Psoas muscle (tissue), 8 donors: ENCODE measurements at places on chromosomes 2 and 18. TPM values are rescaled to one million over a fixed set of nuclear protein-coding genes. Genes with fewer than 3 reads are reported as not detected.

DNA sequence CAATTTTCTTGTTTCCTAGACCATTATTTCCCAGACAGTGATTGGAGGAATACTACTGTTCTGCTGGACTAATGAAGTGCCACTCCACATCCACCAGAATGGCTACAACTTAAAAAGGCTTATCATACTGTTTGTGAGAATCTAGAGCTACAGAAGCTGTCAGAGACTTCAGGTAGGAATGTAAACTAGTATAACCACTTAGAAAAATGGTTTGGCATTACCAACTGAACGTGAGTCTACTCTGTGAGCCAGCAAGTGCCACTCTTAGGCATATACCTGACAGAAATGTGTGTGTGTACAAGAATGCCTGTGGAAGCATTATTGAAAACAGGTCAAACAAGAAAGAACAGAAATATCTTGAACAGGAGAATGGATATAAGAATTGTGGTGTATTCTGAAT, 4.2 kb upstream of the SCN3A start:
- no peak for DNase-seq

GRCh38 chr2:59046401-59047372, 805.6 kb upstream of the FANCL start:
- DNase-seq, result no peak

MDH1B gene
- 0.23 TPM for polyA plus RNA-seq

DNA sequence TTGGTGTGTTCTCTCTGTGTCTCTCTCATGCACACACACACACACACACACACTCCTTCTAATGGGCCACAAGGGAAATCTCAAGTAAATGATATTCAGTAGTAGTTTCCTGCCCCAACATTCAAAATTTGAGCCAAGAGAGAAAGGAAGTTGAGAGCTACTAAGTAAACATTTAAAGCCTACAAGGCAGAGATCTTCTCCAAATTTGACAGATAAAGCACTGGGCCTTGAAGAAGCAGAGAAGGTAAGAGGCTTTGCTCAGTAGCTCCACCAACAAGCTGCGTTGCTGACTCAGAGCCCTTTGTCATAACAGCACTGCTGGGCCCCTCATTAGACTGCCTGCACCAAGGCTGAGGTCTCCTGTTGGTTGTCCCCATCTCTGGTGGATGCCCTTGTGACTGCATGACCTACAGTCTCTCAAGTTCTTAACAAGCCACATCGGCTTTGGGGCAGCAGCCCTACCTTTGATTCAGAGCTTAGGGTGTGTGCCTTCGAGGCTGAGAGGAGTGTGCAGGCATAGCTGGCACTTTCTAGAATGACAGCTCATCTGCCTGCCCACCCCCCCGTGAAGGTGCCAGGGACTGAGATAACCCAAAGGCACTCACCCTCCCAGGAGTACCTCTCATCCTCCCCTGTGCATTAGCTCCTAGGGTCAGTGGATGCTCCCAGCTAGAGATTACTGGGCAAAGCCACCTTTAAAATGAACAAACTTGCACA, 32.3 kb upstream of the NEB start:
- no peak for DNase-seq

GRCh38 chr2:168215813-168216212, 31.6 kb downstream of the STK39 start:
- DNase-seq, result no peak

GRCh38 chr2:10157293-10157692, 34.8 kb downstream of the RRM2 start:
- DNase-seq, result no peak

DNA sequence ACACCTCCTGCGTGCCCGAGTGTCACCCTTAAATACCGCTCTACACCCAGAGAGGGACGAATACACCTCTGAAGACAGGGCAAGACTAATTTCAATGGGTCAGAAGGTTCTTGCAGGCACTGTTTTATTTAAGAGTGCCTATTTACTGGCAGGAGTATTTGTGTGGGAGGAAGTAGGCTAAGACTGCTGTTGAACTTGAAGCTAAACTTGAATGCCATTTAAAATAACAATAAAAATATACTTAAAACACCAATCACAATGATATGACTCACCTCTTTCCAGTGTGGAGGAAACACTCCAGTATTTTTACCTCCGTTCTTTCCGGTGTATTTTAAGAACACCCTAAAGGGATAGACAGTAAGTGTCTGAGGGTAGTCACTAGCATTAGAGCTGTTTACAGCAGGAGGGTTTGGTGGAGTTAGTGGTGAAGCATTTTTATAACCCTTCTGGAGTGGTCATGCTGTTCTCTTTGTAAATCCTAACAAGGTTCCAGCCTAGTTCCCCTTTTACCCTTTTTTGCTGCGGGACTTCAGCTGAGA, 9.6 kb upstream of the HOXD1 start:
- no peak for DNase-seq

DNA sequence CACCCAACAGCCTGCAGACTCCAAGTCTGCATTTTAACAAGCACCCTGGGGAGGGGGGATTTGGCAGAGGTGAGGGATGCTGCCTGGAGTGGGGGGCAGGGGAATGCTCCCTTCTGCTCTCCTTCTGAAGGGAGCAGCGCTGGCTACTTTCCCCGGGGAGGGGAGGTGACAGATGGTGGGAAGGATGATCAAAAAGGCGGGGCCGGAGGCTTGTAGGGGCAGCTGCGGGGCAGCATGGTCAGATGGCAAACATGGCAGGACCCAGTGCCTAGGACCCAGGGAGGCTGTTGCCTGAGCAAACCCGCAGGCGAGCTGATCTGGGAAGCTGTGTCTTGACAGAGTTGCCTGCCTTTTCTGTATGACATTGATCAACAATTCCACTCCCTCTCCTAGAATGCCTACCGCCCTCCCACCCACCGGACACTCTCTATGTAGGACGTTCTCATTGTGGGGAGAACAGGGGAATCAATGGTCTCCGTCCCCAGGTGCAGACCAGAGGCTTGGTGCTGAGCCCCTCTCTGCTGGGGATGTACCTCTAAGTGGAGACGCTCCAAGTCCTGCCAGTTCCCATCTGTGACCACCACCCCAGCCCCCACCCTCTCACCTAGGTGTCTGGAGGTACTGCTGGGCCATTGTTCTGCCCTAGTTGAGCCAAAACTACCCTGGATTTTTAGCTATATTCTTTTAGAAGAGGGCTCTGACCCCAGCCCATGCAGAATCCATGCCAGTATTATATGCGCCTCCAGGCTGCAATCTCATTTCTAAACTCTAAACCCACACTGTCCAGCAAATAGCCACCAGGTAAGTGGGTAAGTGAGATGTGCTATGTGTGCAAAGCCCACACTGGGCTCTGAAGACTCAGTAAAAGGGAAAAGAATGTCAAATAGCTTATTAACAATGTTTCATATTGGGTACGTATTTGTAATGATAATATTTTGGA, 89.7 kb upstream of the SEC11C start:
- no peak for DNase-seq

GRCh38 chr2:17640406-17640805, 99.9 kb downstream of the VSNL1 start:
- no peak for DNase-seq

- DNase-seq, result no peak
Observed at GRCh38 chr2:128503399-128504245, 185.0 kb upstream of the HS6ST1 start.

DNA sequence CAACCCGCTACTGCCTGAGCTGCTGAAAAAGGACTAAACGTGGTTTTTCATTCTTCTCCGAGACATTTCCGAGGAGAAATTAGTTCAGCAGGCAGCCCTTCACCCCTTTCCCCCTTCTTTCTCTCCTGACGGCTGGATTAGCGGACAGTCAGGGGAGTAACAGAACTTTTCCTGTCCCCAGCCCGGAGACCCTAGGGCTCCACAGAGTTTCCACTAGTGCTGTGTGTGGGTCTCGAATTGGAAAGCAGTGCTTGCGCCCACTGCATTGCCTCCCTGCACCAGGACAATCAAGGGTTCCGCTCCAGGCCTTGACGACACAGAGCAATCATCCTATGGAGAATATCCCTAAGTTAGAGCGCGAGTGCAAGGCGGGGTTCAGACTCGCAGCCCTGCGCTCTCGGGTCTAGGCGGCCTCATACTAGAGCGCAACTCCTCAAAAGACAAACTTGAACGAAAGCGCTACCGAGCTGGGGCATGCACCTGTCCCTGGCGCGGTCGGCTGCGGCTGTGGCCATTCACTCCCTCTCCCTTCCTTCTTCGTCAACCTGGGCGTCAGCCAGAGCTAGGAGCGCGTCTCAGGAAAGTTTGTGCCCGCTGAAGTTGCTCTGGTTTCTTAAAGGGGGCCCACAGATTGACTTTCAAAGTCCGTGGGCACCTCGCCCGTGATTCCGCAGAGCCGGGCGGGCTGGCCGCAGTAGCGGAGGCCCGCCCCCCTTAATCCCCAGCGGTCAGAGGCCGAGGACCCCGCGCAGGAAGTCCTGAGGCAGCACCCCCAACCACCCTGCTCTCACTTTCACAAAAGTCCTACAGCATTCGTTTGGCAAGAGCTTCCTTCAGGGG, 801 bp downstream of the OSR1 start:
- DNase-seq, result peak; percentile 68

SCN3A gene
- polyA plus RNA-seq, result 0.65 TPM

EPB41L3 gene
- polyA plus RNA-seq, result 2.0 TPM

DNA sequence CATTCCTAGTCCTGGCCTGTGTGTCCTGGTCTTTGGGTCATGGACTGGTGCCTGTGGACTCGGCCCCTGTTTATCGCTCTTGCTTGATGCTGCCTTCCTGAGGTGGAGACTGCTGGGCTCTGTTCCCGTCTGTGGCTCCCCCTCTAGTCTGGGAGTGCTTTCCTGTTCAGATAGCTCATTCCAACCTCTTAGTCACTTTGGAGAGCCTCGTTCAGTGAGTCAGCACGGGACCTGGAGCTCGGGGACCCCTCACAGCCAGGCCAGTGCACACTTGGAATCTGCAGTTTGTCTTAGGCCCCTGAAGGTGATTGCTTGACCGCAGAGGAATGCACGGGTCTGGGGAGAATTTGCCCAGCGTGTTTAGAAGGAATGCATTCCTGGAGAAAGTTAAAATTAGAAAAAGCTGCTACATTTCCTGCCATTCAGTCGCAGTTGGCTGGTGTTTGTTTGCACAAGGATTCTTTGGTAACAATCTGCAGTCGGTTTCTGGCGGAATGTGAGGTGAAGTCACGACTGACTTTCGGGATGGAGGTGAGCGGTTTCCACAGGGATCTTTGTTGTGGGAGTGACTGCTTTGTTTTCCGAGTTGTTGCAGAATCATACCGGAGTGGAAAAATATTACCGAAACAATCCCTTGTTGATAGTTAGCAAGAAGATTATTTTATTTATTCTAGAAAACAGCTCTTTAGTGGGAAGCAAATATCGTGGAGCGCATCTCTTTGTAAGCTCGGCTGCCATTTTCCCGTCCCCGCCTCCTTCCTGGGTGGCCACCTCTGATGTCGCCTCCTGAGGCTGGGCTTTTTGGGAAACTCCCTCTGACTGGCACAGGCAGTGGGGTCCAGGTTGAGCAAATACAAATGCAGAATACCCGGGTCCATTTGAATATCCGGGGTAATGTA, 29.6 kb downstream of the SH3BP4 start:
- DNase-seq, result peak; percentile 79

DNA sequence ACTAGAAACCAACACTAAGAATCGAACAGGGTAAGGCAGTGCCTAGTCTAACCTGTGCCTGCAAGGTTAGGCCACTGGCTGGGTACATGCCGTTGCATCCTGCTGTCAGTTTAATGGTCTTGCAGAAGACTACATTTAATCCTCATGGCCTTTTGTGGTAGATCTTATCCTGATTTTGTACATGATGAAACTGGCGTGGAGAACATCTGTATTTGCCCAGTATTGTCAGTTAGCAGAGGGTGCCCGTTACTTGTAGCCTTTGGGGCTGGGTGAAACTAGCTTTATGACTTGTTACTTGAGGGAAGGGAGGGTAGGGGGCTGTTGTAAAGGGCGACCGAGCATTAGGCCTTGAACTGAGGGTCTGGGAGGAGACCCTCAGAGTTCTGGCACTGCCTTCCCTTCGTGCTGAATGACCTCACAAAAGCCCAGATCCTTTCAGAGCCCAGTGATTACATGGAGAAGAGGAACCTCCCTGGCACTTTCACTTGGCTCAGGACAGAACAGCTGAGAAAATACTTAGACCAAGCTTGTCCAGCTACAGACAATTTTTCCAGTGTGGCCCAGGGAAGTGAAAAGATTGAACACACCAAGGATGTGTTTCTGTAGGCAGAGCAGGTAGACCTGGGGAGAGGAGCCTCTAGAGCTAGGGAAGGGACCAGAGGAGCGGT, 19.5 kb downstream of the SLC20A1 start:
- DNase-seq, result no peak

MC5R gene
- not detected for polyA plus RNA-seq

- DNase-seq, result no peak
Observed at GRCh38 chr2:189641002-189641401, 20.3 kb upstream of the ASNSD1 start.

DNA sequence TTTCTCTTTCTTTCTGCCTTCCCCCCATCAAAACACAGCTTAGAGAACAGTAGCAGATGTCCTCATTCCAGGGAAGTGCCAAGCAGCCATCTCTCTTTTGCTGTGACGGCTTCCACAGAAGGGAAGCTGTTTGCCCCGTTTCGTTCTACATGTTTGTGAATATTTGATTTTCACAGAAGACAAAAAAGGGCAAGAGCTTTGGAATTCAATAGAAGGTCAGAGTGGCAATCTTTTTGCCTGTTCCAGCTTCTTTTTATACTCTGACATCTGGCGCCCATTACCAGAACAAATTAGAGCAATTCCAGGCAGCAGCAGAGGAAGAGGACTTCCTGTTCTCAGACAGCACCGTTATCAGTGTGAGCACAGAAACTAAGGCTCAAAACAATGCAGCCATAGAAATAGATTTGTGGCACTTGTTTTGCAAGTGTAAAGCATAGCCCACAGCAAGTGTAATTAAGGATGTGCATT, 79.0 kb upstream of the CDH19 start:
- DNase-seq, result no peak

- DNase-seq, result no peak
Observed at GRCh38 chr2:95674186-95674585, 82.4 kb downstream of the TRIM43 start.

DNA sequence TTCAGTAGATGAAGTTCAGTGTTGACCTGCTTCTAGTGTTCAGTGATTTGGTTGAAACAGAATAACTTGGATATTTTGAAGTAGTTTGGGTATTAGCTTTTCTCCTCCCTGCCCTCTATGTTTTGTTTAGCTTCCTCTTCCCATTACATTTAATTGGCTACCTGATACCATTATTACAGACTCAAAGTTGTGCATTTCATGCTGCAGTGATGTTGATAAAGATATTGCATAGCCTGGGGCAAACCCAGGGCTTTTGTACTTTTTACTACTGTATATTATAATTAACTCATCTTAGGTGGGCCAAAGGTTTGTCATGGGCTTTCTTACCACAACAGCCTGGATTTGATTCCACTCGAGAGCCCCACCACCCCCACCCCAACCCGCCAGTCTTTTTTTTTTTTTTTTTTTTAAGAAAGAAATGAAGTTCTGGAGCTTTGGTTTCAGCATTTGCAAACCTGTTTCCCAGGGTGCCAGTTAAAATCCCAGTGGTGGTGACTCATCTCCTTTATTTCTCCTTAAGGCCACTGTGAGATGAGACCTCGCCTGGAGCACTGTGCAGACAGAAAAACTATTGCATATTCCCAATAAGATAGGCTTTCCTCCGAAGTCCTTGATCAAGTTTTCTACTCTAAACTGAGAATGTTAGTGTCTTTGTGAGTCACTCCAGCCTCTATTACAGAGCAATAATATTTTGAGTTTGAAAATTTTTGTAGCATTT, 393.7 kb upstream of the FANCL start:
- no peak for DNase-seq
